ENCODE measurements at places on chromosomes 2 and 18.

DNA sequence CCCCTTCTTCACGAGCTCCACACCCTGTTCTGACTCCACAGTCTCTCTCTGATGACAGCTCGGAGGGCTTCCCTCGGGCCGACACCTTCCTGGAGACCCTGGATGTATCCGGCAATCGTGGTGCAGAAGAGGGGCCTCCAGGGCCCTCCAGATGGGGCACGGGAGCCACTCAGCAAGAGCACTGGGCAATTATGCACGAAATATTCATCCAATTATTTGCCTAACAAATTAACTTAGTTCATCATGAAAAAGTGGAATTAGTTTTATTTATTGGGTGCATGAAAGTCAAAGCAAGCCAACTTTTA lies 277.3 kb upstream of the HDAC4 start:
- DNase-seq, result no peak

DNA sequence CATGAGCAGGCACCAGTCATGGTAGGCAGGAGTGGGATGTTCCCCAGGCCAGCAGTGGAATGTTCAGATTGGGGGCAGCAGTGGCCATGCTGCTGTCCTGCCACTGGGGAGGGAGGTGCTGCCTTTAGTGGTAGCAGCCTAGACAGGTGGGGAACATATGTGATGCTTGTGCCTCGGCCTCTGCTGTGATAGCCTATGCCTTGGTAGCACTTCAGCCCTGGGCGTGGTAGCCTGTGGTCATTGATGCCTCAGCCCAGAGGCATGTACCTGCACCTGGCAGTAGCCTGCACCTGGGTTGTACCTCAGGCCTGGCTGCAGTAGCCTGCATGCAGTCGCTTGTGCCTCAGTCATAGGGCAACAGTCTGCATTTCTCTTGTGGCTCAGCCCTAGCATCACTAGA lies 7.1 kb downstream of the RFTN2 start:
- DNase-seq, result no peak

DNA sequence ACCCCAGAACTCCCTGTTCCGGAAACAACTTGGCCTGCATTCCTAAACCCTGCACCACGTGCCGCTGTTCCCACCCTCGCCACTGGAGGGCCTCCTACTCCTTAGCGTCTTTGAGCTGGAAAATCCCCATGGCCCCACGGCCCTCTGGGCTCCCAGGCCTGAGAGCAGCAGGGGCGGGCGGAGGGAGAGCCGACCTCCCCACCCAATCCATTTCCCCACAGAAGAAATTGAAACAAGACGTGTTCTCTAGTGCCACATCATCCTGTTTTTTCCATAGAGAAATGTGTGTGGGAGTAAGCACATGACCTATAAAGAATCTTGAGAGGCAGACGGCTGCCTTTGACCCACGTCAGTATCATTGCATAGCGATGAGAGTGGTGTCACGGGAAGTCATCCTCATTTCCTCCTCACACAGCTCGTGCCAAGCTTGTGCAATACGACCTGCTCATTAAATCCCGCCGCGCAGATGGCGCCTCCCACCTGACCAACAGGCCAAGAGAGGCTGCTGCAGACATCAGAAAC lies 79.2 kb downstream of the LAMA1 start:
- peak; percentile 96 for DNase-seq

- DNase-seq, result no peak
Observed at GRCh38 chr2:96874198-96874831, 4.4 kb upstream of the SEMA4C start.

GRCh38 chr2:132676999-132677398 lies 7.0 kb upstream of the LYPD1 start:
- no peak for DNase-seq

DNA sequence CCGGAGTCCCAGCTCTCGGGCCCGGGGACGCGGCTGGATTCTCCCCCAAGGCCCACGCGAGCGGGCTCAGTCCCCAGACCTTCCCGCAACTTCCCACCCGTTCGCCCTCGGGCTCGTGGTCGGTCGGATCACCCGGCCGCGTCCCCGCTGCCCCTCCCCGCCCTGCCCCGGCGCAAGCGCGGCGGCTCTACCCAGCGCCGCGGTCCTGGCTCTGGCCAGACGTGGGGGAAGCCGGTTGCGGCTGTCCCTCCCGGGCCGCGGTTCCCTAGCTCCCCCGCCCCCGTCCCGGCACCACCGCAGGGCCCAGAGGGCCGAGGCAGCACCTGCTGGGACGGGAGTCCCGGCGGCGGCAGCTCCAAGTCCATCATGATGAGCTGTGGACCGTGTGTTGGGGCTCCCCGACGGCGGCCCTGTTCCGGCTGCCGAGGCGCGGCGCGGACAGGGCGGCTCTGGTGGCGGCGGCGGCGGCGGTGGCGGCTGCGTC lies 276 bp downstream of the NFE2L2 start:
- DNase-seq, result no peak
